ENCODE measurements at places on chromosomes 5 and 9. TPM values are rescaled to one million over a fixed set of nuclear protein-coding genes. Genes with fewer than 3 reads are reported as not detected.

GRCh38 chr5:75395277-75395676 lies 58.3 kb downstream of the HMGCR start:
- no peak overlapping the region for H3K4me3 ChIP-seq
- H3K27me3 ChIP-seq: no peaks in the 10 kb centered on the region
- no peak for DNase-seq
- H3K27ac ChIP-seq: no peak overlapping the region

DNA sequence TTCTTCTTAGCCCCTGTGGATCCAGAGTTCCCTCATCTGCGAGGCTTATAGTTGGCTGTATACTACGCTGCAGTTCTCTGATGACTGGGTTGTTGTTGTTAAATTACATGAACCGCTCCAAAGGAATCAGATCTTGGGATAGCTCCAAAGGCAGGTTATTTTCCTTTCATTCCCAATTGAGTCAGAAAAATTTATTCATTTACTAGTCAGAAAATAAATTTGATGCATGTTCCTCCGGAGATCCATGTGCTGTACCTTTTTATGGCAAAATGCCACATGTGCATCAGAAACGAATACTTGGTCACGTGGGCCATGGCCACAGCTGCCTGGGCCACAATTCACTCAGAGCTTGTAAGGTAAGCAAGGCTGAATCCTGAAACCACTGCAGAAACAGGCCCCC lies 304.0 kb downstream of the NR2F1-AS1 start:
- no peak overlapping the region for H3K4me3 ChIP-seq
- H3K36me3 ChIP-seq: no peaks in the 10 kb centered on the region
- H3K4me1 ChIP-seq: no peaks in the 10 kb centered on the region
- no peaks in the 10 kb centered on the region for H3K27me3 ChIP-seq
- H3K27ac ChIP-seq: no peak overlapping the region
- no peak for DNase-seq

GRCh38 chr5:15796096-15796495 lies 296.1 kb downstream of the FBXL7 start:
- no peaks in the 10 kb centered on the region for H3K36me3 ChIP-seq
- no peaks in the 10 kb centered on the region for H3K4me1 ChIP-seq
- no peak overlapping the region for H3K4me3 ChIP-seq

- no peak overlapping the region for H3K4me3 ChIP-seq
- no peaks in the 10 kb centered on the region for H3K4me1 ChIP-seq
- no peaks in the 10 kb centered on the region for H3K27me3 ChIP-seq
- no peak for DNase-seq
Observed at GRCh38 chr5:54257366-54258118, 52.8 kb downstream of the ARL15 start.

DNA sequence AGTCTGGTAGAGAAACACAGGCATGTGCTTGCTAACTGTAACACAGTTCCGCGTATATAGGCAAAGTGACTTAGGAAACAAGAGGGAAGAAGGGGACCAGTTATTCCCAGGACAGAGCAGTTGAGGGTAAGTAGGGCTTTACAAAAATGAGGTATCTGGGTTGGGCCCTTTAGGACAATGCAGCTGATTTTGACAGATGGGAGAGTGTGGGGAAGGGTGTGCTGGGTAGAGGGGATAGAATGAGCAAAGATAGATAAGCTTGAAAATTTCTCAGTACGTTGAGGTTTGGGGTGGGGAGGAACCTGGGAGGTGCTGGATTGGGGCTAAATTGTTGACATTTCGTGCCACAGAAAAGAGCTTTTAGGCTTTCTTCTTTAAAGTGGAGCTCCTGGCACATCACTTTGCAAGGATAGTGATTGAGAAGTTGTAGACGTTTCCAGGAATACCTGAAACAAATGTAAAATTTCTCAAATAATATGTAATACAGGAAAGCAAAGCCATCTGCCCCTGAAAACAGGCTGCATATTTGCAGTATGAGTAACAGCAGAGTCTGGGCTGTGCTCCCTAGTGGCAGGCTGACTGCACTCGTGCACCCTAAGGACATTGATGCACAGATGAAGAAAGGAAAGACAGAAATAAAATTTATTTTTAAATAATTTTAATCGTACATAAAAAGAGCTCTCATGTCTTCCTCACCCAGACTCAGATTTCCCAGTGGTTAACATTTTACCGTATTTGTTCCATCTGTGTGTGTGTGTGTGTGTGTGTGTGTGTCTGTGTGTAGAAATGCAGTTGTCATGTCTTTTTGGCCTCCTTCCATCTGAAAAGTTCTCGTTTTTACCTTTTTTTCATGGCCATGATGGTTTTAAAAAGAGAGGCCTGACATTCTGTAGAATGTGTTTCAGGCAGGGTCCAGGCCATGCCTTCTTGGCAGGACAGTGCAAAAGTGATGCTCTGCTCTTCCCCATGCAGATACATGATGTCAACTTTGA lies 144.9 kb upstream of the DMRT1 start:
- no peak overlapping the region for H3K27ac ChIP-seq
- H3K4me1 ChIP-seq: no peaks in the 10 kb centered on the region
- DNase-seq: no peak
- no peaks in the 10 kb centered on the region for H3K27me3 ChIP-seq
- no peaks in the 10 kb centered on the region for H3K36me3 ChIP-seq

Gene MARCOL
- total RNA-seq: not detected

Measured in naive thymus-derived CD4-positive, alpha-beta T cell (primary cell).